ENCODE measurements at places on chromosomes 7 and 10.

DNA sequence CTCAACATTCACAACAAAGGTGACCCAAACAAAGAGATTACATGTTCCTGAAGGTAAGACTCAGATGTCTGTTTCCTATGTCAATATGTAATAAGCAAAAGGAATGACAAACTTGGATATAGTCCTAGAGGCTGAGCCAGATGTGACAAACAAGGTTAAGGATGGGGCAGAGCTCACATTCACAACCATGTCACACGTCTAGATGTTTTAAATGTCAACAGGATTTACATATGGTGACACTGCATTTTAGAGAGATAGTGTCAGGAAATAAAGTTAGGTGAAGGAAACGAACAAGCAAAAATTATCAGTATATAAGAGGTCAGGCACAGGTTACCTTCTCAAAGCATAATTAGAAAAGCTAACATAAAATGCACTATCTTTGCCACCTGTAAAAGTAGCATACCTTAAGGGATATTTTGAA is 8.4 kb downstream of the RELN start:
- DNase-seq, result no peak

GRCh38 chr7:158005531-158005930 is 582.1 kb downstream of the PTPRN2 start:
- no peak for DNase-seq

DNA sequence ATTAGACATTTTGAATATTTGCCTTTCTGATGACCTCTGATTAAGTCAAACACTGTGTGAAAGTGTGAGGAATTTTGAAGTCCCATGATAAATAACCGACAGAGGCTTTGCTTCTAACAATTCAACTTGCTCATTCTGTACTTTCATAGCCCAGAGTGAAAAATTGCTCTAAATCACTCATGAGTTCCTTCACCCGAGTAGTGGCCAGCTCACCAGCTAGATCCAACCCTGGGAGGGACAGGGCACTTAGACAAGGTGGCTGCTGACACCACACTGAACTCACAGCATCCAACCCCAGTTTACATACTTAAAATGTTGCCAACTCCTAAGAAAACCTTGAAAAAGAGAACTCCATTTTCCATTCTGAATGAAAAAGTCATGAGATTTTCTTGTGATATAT is 80.0 kb upstream of the LYZL1 start:
- DNase-seq, result no peak

GRCh38 chr7:139490130-139490529 is 6.7 kb upstream of the KLRG2 start:
- DNase-seq, result no peak

- DNase-seq, result no peak
Observed at GRCh38 chr10:68053553-68053952, 21.5 kb downstream of the HERC4 start.

GRCh38 chr10:62899311-62899710 is 83.1 kb upstream of the EGR2 start:
- DNase-seq, result no peak

DNA sequence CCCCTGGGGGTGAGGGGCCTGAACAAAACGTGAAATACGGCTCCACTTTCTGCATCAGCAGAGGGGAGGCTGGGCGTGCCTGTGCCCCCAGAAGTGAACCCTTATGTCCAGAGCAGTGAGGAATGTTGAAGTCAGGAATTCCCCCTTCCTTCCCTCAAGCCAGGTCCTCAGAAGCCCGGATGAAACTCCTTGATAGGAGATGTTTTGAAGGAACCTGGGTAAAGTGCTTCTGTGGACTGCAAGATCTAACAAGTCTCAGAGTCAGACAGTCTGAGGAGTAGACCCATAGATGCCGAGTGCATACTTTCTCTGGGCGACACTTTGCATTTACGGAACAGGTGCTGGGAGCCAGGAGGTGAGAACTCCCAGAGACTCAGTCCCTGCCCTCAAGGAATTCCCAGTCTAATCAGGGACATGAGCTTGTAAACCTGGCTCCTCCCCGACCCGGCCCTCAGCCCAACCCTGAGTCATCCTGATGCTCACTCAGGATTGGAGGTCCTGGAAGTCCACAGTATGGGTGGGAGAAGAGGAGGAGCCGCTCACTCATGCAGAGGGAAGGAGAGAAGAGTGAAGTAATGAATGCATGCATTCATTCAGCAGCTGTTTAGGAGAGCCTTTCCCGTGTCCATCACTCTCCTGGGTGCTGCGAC is 179.5 kb upstream of the ITGB1 start:
- no peak for DNase-seq

GRCh38 chr7:124027236-124027635 is 5.6 kb downstream of the TMEM229A start:
- no peak for DNase-seq

- no peak for DNase-seq
Observed at GRCh38 chr7:130346941-130347340, 2.3 kb downstream of the CPA5 start.

DNA sequence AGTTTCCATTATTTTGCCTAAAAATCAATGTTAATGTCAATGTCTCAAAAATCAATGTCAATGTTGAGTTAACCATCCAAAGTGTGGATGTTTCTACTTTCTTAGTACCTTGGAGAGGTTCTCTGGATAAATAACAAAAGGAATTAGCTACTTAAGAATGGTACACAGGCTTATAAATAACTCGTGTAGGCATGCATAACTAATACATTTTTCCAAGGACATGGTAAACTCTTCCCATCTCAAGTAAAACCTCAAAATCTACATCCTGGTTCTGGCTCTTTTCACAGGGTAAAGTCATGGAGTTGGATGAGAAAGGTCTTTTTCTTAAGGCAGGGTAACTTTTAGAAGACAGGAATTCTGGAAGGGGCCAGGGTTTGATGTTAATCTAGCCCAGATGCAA is 59.9 kb downstream of the CAV1 start:
- DNase-seq, result no peak

GRCh38 chr7:104772405-104773345 is 241.3 kb upstream of the KMT2E start:
- DNase-seq, result no peak

DNA sequence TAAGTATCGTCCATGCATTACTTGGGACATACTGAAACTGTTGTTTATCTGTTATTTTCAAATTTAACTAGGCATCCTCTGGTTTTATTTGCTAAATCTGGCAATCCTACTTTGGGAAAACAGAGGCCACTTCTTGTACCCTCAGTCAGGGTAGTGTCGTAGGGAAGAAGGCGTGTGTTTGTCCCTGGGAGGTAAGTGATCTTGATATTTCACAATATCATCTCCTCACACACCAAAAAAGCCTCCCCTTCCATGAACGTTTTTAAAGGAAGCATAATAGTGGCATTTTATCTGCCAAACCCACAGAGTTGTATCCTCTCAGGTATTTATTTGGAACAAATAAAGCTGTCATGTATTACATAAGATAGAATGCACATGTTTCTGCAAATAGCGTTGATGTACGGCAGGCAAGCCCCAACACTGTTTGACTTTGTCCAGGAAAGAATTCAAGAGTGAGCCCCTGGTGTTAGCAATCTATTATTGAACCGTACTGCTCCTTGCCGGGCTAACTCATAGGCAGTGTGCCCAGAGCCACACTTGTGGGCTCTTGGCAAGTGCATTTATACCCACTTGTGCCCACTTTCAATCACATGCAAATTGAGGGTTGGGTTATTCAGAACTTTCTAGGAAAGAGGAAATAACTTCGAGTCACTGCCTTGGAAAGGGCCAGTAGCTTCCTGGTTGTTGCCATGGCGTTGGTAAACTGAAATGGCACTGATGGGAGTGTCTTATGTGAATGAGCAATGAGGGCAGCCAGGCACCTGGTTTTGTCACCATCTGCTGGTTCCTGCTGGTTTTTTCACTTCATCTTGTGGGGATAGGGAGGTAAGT is 266.0 kb downstream of the USP6NL start:
- no peak for DNase-seq

- DNase-seq, result no peak
Observed at GRCh38 chr7:107697321-107698049, 36.9 kb downstream of the SLC26A4 start.
